ENCODE measurements at places on chromosomes 12 and 14. TPM values are rescaled to one million over a fixed set of nuclear protein-coding genes. Genes with fewer than 3 reads are reported as not detected.

Gene KLHL33
- 0.08 TPM for total RNA-seq

Gene RTN1
- total RNA-seq: 3.0 TPM

Gene SERPINA4
- not detected for total RNA-seq

Gene KRT78
- 77.2 TPM for total RNA-seq

Gene TGM1
- total RNA-seq: 127 TPM

Gene KLRG1
- total RNA-seq: not detected

Gene ACOT6
- 0.91 TPM for total RNA-seq

GRCh38 chr12:122965851-122966742 is at the start of gene ABCB9:
Gene ABCB9, minus strand, starts transcription at chr12:122966463. Its CDS starts 6,228 bp downstream, at chr12:122960235.
- DNase-seq: peak; percentile 95
- H3K4me1 ChIP-seq: peaks cover 49% of the 10 kb centered on the region
- H3K27me3 ChIP-seq: no peaks in the 10 kb centered on the region
- H3K27ac ChIP-seq: peak within 1 kb of the TSS; percentile 23
- H3K36me3 ChIP-seq: no peaks in the 10 kb centered on the region

DNA sequence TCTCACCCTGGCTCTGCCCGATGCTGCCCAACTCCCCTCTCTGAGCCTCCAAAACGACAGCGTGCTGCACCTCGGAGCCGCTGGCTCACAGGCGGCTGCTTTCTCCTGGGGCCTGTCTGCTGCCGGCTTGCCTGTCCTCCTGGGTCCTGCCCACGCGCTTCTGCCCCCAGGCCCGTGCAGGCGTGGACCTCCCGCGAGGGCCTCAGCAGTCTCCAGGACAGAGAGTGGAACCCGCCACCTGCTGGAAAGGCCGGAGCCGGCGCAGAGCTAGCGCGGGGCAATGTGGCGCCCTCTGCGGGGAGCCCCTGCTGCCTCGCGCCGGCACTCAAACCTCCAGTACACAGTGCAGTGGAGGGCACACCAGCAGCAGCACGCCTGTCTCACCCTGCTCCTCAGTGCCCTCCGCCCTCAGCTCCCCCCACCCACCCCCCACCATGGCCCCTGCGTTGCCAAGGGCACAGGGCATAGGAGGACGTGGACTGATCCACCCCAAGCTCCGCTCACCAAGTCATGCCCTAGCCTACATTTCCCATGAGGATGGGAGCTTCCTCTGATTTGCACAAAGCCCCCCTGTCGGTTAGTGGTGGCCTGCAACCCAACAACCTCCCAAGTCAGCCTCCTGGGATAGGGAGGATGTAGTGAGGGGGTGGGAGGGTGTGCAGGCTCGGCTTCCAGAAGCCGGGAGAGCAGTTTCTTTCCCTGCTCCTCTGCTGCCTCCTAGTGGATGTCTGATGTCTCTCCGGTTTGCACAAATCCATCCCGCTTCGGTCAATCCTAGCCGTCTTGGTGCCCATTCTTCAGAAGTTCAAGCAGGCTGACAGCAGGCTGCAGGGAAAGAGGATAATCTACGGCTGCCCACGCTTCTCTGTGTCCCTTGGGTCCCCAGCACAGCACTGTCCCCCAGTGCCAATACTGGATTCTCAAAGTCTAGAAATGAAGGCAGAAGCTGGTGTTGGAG is 25.2 kb downstream of the KRT8 start:
- no peaks in the 10 kb centered on the region for H3K36me3 ChIP-seq
- H3K4me3 ChIP-seq: peak overlapping the region; percentile 31
- DNase-seq: peak; percentile 83
- no peaks in the 10 kb centered on the region for H3K27me3 ChIP-seq
- H3K27ac ChIP-seq: peak overlapping the region; percentile 99
- H3K4me1 ChIP-seq: peaks cover 55% of the 10 kb centered on the region

- peaks cover 56% of the 10 kb centered on the region for H3K36me3 ChIP-seq
- no peak for DNase-seq
- H3K4me1 ChIP-seq: peaks cover 95% of the 10 kb centered on the region
- no peak overlapping the region for H3K4me3 ChIP-seq
- H3K27me3 ChIP-seq: no peaks in the 10 kb centered on the region
Observed at GRCh38 chr12:105226219-105226618, 9.8 kb downstream of the APPL2 start.

DNA sequence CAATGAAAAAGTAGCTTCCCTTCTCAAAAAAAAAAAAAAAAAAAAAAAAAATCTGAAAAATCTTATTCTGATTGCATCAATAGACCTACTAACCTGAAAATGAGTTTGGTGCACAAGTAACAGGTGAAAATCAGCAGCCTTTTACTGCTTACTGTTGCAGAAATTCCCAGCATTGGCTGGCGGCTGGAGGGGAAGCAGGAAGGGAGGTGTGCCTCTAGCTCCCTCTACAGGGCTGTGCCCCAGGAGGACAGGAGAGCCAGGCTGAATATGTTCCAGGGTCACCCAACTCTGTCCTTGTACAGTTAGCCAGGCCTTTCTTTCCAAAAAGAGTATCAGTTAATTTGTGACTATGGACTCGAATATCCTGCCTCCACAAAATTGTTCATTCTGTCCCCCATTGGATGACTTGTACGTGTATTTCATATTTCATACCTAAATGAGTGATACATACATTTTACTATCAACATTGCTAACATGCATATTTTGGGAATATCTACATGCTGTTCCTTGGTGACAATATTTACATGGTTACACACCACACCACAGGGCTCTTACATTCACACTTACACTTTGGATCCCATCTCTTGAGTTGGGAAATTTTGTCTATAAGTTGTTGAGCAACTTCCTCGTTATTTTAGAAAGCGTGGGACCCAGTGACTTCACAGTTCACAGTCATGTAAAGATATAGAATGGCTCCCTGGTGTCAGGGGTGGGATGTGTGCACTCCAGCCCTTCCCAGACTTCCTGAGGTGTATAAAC is 124.8 kb downstream of the SAMD4A start:
- H3K27ac ChIP-seq: no peak overlapping the region
- DNase-seq: no peak
- H3K4me1 ChIP-seq: peaks cover 8% of the 10 kb centered on the region
- H3K4me3 ChIP-seq: no peak overlapping the region
- no peaks in the 10 kb centered on the region for H3K27me3 ChIP-seq

- no peaks in the 10 kb centered on the region for H3K27me3 ChIP-seq
- DNase-seq: no peak
- H3K4me1 ChIP-seq: peaks cover 19% of the 10 kb centered on the region
- no peak overlapping the region for H3K27ac ChIP-seq
- H3K4me3 ChIP-seq: no peak overlapping the region
Observed at GRCh38 chr12:52546126-52546525, 6.8 kb downstream of the KRT71 start.

GRCh38 chr12:42761086-42761485 is 171.5 kb upstream of the PRICKLE1 start:
- H3K4me1 ChIP-seq: peaks cover 24% of the 10 kb centered on the region
- H3K36me3 ChIP-seq: no peaks in the 10 kb centered on the region
- no peak for DNase-seq
- H3K27ac ChIP-seq: no peak overlapping the region
- H3K4me3 ChIP-seq: no peak overlapping the region
- H3K27me3 ChIP-seq: no peaks in the 10 kb centered on the region

- no peaks in the 10 kb centered on the region for H3K4me1 ChIP-seq
- DNase-seq: no peak
- H3K4me3 ChIP-seq: no peak overlapping the region
- peaks cover 83% of the 10 kb centered on the region for H3K36me3 ChIP-seq
- H3K27me3 ChIP-seq: no peaks in the 10 kb centered on the region
- no peak overlapping the region for H3K27ac ChIP-seq
Observed at GRCh38 chr12:57716305-57716704, 22.2 kb downstream of the AGAP2 start.

Measured in suprapubic skin (tissue), 4 donors.